AML-193 (cell line): ENCODE measurements at places on chromosomes 5 and 9.
A peak's percentile ranks its signal among the peaks of the same experiment; 100 is the strongest.

DNA sequence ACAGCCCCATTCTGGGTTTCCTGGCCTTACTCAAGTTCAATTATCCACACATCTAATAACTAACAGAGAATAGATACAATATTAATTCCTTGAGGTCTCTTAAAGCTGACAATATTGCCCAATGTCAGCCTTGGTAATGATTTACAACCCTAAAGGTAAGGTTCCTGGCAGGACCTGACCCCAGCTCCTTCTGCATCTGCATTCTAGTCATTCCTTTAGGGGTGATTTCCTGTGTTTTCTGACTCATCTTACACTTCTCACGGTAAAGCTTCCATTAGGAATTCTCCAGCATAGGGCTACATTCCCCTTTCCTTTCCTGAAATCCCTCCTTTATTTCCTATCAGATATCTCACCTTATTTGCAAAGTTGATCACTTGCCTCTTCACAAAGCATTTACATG is 9.3 kb downstream of the HAVCR1 start:
- no peak for DNase-seq

DNA sequence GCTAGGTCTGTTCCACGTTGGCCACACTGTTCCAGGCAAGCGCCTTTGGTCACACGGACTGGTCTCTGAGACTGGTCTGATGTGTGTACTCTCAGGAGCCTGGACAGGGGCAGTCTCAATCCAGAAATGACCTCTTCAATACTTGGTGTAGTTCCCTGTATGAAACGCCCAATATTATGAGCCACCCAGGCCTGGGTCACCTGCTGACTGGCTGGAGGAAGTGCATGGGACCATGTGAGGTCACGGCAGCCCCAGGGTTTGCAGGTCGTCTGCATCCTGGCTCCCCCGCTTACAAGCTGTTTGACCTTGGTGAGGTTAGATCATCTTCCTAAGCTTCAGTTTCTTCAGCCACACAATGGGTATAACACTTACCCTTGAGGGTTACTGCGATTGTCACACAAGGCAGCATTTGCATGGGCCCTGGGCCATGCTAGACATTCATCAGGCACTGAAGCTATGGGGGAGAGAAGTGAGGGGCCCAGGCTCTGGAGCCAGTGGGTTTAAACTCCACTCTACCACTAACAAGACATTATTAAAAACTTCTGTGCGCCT is 5.2 kb upstream of the GRHPR start:
- no peak for DNase-seq

DNA sequence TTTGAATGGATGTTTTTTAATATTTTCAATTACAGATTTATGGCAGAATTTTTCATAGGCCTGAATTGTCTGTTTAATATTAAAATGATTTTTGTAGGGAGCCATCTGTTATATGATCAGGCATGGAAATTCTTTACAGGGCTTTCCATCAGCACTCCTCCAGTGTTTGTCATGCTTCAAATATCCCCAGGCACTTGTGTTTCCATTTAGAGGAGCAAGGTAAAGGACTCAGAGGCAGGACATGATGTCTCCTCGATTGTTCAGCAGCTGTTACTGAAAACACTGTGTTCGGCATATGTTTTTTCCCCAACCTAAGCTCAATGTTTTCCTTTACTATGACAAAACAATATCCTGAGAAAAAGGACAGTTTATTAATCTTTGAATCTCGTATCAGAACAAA is 172.3 kb upstream of the RFX3 start:
- DNase-seq: no peak

- peak; percentile 87 for DNase-seq
Measured at GRCh38 chr9:136206602-136207275, 1.8 kb upstream of the LHX3 start.

DNA sequence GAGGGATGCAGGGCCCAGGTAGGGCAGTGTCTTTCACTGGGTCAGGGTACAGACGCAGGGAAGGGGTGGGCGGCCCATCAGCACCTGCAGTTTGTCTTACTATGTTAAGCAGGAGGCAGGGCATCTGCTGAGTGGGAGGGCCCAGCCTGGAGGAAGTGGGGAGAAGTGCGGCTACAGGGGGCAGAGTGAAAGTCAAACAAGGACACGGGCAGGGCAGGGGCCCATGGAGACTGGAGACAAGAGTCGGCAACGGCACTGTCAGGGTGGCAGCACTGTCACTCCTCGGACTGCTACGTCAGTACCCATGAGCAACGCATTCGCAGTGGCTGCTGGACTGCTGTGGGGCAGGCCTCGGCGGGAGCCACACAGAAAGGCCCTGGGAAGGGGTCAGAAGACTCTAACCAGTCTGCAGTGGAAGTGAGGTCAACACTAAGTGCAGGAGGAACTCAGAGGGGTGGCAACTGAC is 19.7 kb downstream of the CAMSAP1 start:
- peak; percentile 60 for DNase-seq
